ENCODE measurements at places on chromosomes 7 and 10. TPM values are rescaled to one million over a fixed set of nuclear protein-coding genes. Genes with fewer than 3 reads are reported as not detected.

DNA sequence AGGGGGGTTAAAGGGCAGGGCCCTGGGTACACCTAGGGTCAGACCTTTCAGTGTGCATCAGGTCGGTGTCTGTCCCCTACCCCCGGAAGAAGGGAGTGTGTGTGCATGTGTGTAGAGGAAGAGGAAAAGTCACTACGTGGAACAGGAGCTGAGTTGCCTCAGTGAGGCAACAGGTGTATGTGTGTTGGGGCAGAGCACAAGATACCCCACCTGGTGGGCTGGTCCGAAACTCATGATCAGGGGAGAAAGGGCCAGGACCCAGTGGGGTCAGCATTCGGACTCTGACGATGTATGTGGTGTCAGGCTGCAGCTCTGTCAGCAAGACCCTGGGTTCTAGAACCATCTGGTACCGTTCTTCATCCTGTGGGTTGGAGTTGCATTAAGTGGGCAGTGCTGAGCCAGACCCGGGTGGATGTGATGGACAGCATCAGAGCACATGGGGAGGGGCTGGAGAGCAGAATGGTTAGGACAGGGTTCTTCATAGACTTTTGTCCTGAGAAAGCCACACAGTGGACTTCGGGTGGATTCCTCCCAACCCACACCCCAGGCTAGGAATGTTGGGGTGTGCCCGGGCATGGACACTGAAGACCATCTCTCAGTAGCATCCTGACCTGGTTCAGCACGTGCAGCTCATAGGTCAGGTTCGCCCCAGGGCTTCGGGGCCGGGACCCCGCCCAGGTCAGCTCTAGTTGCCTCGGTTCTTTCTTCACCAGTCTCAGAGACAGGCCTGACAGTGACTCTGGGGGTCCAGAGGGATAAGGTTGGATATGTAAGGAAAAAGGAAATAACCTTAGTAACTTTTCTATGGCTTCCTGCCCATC lies 10.7 kb downstream of the EPHA1 start:
- no peak for DNase-seq

DNA sequence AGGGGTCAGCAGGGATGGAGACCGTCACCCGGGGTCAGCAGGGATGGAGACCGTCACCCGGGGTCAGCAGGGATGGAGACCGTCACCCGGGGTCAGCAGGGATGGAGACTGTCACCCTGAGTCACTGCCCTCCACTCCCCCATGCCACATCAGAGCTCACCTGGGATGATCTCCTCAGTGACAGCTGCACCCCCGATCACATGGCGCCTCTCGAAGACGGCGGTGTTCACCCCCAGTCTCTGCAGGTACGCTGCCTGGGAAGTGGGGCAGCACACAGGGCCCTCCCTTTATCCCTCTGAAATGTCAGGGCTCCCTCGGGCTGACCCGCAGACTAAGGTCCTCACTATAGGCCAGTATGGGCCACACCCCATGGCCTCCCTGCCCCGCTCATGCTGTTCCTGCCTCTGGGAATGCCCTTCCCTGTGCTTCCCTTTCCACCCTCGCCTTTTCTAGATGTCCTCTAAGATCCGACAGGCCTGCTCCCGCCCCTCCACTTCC lies 7.2 kb downstream of the PYROXD2 start:
- no peak for DNase-seq

GRCh38 chr7:91083855-91084644 lies 180.2 kb upstream of the FZD1 start:
- no peak for DNase-seq

GRCh38 chr7:27100694-27101170 lies 1.8 kb downstream of the HOXA2 start:
- DNase-seq, result no peak

DNA sequence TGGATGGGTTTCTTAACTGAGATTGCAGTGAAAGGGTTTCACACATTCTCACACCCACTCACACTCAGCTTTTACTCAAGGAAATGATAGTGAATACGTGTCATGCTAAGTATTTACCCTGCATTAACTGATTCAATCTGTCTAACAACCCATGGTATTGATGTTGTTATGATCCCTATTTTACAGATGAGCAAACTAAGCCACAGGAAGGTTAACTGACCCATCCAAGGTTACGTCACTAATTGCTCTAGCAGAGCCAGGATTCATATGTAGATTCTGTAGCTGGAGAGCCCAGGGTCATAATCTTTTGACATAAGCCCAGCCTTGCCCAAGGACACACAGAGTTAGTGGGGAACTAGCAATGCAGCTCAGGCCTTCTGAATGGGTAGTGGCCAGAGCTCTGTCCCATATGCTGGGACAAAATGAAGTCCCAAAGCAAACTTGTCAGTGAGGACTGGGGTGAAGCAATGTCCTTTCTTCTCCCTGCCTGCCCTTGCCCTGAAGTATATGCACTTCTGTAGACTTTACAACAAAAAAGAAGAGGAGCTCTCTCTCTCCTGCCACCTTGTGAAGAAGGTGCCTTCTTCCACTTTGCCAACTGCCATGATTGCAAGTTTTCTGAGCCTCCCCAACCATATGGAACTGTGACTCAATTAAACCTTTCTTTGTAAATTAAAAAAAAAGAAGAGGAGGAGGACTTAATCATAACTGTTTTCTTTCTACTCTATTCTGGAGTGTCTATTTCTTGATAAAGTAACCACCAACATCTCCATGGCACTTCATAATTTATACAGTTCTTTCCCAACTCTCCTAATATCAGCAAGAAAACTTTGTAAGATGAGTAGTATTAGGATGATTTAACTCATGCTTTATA lies 4.9 kb upstream of the CYP3A7 start:
- no peak for DNase-seq

DNA sequence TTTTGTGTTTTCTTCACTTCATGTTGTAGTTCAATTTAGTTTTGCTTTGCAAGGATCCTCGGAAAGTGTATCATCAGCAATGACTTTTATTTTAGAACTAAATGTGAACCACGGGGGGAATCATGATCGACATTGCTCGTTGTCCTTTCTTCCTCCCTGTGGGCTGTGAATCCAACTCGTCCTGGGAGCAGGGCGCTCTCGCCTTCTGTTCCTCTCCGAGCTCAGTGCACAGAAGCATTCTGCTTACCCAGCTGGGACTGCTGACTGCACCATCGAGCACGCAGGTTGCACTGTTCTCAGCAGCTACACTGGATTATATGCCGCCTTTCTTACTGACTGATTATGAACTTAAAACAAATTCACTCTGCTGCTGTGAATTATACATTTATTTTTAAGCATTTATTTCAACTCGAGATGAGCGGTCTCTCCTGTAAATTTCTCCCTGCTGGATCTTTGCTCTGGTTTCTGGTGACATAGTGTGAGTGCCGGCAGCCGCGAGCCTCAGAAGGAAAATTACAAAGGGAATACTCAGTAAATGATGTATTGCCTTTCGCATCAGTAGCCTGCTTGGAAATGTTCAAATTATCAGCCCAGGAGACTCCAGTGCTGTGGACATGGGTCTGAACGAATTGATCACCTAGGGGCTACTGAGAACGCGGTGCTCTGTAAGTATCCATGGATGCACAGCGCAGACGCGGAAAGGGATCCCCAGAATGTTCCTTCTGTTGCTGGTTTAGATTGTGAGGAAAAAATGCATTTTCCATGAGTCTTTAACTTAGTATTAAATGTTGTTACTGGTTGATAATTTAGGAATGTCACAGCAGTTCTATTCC lies 92.6 kb downstream of the PTPRE start:
- DNase-seq, result no peak

DNA sequence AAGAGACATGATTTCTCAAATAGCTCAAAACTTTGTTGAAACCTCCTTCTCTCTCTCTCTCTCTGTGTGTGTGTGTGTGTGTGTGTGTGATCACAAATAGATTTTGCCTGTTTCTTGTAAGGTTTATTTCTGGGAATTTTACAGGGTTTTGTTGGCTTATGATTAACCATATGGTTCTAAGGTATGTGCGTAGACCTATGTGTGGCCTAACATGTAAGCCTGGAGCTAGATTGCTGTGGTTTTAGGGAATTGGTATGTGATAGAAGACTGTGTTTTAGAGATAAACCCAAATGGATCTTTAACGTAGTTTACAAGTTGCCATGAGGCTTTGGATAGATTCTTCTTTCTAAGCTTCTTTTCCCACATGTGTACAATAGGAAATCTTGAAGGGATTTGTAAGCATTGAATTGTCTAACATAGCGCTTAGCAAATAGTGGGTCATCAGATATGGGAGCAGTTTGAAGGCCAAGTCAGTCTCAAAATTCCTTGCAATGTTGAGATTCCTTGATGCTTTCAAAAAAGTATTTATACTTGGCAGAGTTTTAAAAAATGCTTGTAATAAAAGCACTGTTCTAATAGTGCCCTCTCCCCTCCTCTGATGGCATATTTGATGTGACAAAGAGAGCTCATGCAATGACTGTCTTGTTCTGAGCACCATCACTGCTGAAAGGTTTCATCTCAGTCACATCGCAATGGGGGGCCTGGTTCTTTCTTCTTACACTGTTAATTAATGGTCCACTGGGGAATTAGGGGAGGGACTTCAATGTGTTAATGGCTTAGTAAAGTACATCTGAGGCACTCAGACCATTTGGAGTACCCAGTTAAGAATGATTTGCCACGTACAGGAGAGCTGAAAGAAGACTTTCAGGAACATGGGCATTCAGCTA lies 118.2 kb downstream of the SNX10 start:
- no peak for DNase-seq

- DNase-seq, result no peak
Observed at GRCh38 chr7:106793015-106793975, 71.8 kb upstream of the PIK3CG start.

GRCh38 chr10:5563321-5563961 lies 38.7 kb downstream of the CALML3 start:
- peak; percentile 39 for DNase-seq

- DNase-seq, result no peak
Observed at GRCh38 chr10:96470116-96470743, 43.5 kb downstream of the TLL2 start.

- no peak for DNase-seq
Observed at GRCh38 chr7:99992330-99993038, 16.7 kb upstream of the AZGP1 start.

- no peak for DNase-seq
Observed at GRCh38 chr10:73332379-73332778, 26.3 kb downstream of the CFAP70 start.

DNA sequence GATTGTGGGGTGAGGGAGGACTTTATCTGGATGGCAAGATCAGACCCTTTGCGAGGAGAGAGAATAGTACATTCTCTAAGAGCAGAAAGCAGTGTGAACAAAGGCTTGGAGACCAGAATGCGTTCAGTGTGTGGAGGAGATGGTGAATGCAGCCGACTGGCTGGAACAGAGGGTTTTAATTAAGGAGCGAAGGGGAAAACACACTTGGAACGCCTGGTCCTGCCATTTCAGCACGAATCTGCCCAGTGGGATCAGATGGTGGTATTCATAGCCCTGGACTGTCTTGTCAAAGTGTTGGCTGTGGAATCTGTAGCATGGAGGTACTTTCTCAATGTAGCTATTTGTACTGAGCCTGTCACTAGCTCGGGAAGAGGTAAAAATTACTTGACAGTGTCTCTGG lies 260.9 kb downstream of the SLC25A13 start:
- DNase-seq, result no peak

- DNase-seq, result no peak
Observed at GRCh38 chr7:131620673-131621609, 64.5 kb upstream of the PODXL start.

DNA sequence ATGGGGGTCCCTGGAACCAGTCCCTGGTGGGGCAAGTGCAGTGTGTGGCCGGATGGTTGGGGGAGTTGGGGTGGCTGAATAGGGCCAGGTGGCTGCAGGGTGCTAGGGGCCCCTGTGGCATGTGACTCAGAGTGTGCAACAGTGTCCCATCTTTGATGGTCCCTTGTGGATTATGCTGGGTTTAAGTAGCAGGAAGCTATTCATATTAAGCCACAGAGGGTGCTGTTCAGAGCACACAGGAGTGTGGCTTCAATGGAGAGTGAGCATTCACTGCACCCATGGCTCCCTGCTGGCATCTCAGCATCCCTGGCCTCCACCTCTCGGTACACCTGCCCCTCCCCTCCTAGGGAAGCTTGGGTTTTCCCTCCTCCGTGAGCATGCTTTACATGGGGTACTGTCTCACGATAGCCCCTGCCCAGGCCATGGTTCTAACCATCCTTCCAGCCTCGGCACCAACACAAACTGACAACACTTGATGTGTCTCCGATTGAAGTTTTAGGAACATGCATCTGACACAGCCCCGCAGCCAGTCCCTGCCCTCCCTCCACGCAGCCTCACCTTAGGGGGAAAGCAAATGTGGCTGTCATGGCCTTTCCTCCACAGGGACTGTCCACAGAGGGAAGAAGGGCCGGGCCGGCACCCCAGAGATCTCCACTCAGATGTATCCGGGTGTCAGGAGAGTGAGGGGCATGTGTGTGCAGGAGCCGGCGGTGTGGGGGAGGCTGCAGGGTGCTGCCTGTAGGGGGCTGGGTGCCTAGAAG lies 30.4 kb upstream of the PPIF start:
- no peak for DNase-seq

- no peak for DNase-seq
Observed at GRCh38 chr7:24863626-24864025, 106.4 kb upstream of the GSDME start.

TBXAS1 gene
- 6.6 TPM for total RNA-seq

KIF5B gene
- 14.9 TPM for total RNA-seq
